Lower leg skin (tissue), 4 donors: ENCODE measurements at places on chromosomes 1 and 21.

DNA sequence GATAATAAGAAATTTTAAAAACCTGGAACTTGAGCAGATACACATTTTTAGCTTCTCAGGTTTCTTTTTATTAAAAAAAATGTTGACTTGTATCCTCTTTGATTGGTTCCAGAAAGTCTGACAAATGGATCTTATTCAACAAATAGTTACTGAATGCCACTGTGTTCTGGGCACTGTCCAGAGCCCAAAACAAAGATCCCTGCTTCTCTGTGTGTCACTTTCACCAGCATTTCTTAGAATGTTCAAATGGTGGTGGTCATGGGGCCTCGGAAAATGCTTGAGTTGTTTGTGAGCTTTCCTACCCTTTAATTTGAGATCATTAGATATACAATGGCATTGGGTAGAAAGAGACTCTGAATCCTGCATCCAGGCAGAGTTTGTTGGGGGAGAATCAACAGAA is 19.9 kb downstream of the ACTN2 start:
- no peak for DNase-seq

GRCh38 chr1:23249787-23250454 is 32.6 kb upstream of the HTR1D start:
- DNase-seq, result no peak

DNA sequence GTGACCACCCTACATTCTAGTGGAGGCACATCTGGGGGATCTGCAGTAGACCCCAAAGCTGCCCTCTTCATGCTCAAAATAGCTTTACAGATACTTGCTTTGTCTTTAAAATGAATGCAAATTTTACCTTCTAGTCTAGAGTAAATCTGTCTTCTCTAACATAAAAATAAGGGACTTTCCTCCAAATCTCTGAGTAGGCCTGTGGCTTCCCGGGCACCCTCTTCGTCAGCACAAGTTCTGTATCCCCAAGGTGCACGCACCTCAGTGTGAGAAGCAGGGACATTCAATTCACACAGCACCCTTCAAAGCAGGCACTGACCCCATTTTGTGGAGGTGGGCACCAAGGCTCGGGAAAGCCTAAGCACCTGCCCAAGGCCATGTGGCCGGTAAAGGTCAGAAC is 19.0 kb downstream of the MEF2D start:
- DNase-seq, result no peak

- no peak for DNase-seq
Observed at GRCh38 chr1:6517435-6517851, 26.0 kb upstream of the PLEKHG5 start.

GRCh38 chr1:42453386-42453785 is 2.4 kb downstream of the ZMYND12 start:
- no peak for DNase-seq

- DNase-seq, result no peak
Observed at GRCh38 chr1:169795687-169796086, 980 bp upstream of the METTL18 start.
